ENCODE measurements at places on chromosomes 7 and 10.

DNA sequence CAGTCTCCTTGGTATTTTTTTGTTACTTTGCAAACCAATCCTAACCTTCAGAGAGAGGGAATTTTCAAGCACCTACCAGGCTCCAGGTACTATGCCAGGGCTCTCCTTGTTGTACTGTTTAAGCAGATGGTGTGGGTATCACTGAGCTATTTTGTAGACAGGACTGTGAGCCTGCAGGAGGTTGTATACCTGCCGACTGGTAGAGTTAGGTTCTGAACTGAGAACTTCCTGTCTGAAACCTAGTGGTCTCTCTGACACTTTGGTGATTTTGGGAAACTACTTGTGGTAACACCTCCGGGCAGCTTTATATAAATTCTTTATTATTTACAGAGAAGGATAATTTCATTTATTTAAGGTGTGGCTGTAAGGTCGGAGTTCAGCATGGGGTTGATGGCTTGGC lies 4.6 kb downstream of the ZNF853 start:
- no peak for DNase-seq

DNA sequence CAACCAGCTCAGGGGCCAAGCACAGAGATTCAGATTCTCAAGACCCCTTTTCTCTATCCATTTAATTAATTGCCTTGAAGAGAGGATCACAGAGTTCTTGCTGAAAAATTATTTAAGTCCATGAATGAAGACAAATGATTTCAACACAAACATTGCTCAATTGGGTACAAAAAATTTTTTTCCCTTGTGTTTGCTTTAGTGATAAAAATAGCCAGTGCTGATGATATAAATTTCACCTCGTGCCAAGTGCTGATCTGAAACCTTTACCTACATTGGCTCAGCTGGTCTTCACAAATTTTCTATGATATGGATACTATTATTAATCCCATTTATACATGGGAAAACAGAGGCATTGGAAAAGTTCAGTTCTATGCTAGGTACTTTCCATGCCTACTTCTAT lies 377.1 kb downstream of the NRG3 start:
- DNase-seq: no peak

GRCh38 chr10:77391605-77392235 lies 245.9 kb downstream of the KCNMA1 start:
- peak; percentile 68 for DNase-seq

- no peak for DNase-seq
Observed at GRCh38 chr10:33025039-33025438, 67.0 kb upstream of the ITGB1 start.

- DNase-seq: no peak
Observed at GRCh38 chr7:101829821-101830220, 12.4 kb downstream of the CUX1 start.

- DNase-seq: peak; percentile 79
Observed at GRCh38 chr10:60384708-60385398, 4.8 kb downstream of the ANK3 start.

DNA sequence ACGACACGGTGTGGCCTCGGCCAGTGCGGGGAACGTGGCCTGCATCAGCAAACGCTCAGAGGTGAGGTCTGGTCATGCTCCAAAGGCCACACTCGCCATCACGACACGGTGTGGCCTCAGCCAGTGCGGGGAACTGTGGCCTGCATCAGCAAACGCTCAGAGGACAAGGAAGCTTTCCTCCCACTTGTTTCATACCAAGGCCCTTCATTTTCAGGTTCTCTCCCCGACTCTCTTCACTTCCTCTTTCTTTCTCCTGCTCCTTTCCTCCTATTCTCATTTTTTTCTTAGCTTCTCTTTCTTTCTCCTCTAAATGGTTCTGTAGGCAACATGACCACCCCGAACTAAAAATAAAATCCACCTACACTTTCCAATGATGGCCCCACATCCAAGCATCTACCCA lies 384.4 kb upstream of the SHH start:
- no peak for DNase-seq

- DNase-seq: no peak
Observed at GRCh38 chr10:22643775-22644174, 70.6 kb downstream of the PIP4K2A start.

GRCh38 chr10:3890602-3891352 lies 105.8 kb upstream of the KLF6 start:
- no peak for DNase-seq

DNA sequence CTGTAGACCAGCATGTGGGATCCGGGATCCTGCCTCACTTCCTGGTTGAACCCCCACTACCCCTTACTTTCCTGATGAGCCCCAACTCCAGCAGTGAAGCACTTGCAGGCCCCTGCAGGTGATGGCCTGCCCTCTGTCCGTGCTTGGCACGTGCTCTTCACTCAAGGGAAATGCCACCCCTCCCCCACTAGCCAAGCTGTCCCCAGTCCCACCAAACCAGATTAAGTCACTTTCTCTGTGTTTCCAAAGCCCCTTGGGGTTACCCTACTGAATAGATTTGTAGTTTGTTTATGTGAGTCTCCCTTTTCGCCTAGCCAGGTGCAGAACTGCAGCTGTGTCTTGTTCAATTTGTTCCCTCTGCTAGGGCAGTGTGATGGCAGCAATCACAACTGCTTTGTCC lies 121.7 kb downstream of the WDFY4 start:
- DNase-seq: no peak

DNA sequence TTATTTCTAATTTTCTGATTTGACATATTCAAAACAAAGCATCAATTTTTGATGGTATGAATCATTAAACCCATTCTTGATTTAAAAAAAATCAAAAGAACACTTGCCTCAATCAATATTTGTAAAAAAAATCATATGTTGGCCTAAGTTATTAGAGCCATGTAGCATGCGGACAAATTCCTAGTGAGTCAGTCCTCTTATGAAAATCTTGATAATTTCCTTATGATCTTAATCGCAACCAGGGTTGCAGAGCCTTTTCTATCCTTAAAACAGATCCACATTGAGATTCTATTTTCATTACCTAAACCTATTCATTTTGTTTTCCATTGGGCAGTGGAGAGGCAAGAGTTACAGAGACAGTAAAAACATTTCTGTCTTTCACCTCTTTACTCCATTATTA lies 203.2 kb downstream of the ARL4A start:
- no peak for DNase-seq

- no peak for DNase-seq
Observed at GRCh38 chr7:1529383-1530116, 952 bp upstream of the MAFK start.

DNA sequence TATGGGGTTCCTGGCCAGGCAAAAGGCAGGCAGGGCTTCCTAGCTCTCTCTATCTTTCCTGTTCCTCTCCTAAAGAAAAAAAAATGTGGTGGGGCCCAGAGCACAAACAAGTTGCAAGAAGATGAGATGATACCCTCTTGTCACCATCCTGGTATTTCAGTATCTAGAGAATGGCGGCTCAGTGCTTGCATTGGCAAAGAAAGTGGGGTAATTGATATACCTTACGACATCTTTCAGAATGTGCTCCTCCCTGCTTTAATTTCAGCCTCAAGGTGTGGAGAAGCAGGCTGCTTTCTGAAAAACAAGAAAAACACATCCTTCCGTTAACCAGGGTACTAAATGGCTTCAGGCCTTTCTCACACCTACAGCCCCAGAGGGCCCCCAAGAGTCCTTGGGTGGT lies 34.5 kb upstream of the CUX1 start:
- no peak for DNase-seq

DNA sequence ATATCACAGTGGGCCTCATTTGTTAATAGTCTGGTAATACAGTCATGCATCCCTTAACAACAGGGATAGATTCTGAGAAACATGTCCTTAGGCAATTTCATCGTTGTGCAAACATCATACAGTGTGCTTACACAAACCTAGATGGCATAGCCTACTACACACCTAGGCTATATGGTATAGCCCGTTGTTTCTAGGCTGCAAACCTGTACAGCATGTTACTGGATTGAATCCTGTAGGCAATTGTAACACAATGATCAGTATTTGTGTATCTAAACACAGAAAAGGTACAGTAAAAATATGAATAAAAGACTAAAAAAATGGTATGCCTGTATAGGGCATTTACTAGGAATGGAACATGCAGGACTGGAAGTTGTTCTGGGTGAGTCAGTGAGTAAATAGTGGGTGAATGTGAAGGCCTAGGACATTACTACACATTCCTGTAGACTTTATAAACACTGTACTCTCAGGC lies 12.0 kb upstream of the RHOBTB1 start:
- DNase-seq: no peak

GRCh38 chr7:106365252-106366005 lies 80.6 kb upstream of the NAMPT start:
- DNase-seq: no peak

DNA sequence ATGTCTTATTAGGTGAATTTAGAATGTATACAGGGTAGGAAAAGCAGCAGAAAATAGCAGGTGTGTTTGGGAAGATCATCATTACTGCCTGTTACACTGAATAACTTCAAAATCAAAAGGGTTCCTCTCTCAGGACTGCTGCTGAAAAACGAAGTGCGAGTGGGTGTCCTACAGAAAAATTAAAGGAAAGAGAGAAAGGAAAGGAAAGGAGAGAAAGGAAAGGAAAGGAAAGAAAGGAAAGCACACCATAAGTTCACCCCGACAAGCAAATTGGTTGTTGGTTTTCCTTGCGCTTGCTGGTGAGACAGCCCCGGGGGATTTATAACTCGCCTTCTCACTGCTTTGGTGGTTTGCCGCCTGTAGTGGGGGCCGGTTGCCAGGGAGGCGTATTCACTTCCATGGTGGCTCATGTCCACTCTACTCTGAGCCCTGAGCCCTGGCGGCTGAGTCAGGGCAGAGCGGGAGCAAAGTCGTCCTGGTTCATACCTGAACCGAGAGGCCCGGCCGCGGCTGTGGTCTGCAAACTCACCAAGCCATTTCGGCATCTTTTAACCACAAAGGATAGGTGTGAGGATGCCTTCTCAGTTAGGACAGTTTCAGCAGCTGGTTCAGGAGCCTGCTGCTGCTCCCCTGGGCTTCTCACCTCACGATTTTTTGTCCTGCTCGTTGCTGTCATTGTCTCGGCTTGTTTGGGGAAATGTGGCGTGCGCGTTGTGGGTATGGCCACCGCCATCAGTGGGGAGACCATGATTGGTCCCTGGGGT lies 26.1 kb downstream of the INPP5A start:
- DNase-seq: no peak

DNA sequence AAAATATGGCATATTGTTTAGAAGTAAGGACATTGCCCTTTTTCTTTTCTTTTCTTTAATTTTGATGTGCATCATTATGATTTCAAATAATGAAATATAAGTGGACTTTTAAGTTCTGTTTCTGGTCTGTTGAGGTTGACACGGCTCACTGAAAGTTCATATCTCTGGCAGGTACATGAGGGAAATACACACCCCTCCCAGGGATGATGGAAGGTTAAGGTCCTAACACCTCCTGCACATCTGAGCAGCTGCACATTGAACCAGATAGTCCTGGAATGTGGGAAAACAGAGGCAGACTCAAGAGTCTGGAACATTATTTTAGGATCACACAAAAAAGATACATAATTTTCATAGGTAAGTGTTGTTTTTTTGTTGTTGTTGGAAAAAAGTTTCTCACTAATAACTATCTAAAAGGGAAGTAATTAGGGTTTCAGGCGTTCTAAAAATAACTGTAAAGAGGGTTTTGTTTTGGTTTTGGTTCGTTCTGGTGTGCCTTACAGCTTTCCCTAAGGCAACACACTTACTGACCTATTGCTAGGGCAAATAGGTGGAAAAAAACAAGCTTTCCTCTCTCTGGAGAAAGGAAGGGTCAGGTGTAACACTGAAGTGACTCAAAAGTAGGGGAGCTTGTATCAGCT lies 201.2 kb upstream of the PRKCQ start:
- no peak for DNase-seq

- DNase-seq: no peak
Observed at GRCh38 chr10:84891631-84892030, 563.2 kb downstream of the CCSER2 start.

GRCh38 chr7:150448789-150449147 lies 1.7 kb upstream of the GIMAP8 start:
- peak; percentile 69 for DNase-seq

DNA sequence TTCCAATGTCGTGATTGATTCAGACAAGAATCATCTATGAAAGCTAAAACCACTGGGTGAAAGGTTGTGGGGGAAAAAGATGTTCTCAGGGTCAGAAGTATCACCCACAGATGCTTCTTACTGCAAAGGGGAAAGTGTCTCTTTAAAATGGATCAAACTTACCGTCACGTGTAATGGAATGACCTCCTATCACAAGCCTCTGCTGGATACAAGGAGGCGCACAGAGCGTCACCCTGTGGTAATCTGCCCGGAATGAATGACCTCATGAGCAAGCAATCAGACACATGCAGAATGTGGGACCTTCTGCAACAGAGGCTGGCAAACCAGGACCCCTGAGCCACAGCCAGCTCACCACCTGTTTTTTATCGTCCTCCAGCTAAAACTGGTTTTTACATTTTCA lies 33.0 kb downstream of the WIPF3 start:
- peak; percentile 15 for DNase-seq

DNA sequence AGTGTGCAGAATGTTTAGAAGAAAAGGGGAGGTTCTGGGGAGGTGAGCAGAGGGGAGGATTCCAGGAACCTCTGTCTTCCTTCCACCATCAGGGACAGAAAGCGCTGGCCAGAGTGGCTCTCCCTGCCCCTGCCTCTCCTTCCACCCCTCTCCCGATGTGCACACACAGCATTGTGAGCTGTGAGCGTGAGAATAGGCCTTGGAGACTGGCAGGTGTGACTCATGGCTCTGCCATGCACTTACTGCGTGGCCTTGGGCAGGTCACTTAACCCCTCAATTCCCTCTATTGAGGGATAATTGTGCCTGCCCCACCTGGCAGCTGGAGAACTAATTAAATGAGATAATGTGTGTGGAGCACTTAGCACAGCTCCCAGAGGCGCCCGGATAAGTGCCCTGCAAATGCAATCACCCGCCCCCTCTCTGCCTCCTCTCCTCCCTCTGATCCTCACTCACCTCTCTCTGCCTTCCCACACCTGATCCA lies 115.4 kb downstream of the ZMIZ1 start:
- peak; percentile 58 for DNase-seq

- DNase-seq: no peak
Observed at GRCh38 chr10:114256008-114256765, 17.1 kb downstream of the VWA2 start.

GRCh38 chr10:44206127-44206818 lies 178.6 kb downstream of the CXCL12 start:
- no peak for DNase-seq

- no peak for DNase-seq
Observed at GRCh38 chr10:122213766-122214165, 57.3 kb upstream of the BTBD16 start.

DNA sequence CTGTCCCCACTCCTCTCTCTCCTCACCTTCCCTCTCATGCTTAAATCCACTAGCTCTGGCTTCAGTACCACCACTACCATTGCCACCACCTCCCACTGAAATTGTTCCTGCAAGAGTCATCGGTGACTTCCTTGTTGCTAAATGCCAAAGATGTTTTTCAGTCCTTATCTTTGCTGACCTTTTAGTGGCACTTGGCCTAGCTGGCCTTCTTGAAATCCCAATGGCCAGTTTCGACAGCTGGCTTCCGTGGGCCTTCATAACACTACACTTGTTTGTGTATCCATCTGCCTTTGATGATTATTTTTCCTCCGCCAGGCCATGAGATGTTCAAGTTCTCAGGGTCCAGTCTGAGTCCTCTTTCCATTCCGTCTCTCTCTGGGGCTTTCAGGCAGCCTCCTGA lies 118.2 kb upstream of the NANOS1 start:
- DNase-seq: peak; percentile 43

GRCh38 chr10:62081341-62082270 lies 180.1 kb downstream of the ARID5B start:
- DNase-seq: no peak
